ENCODE measurements at places on chromosomes 4 and X. TPM values are rescaled to one million over a fixed set of nuclear protein-coding genes. Genes with fewer than 3 reads are reported as not detected.

AWAT2 gene
- total RNA-seq = not detected

ARR3 gene
- total RNA-seq = not detected

PPBP gene
- total RNA-seq = not detected

DCAF8L2 gene
- not detected for total RNA-seq

ENPEP gene
- total RNA-seq = 0.12 TPM

PRDM8 gene
- 10.1 TPM for total RNA-seq

TMEM33 gene
- total RNA-seq = 60.3 TPM

P2RY4 gene
- total RNA-seq = not detected

FGB gene
- total RNA-seq = not detected

MAGEA9B gene
- not detected for total RNA-seq

MSL3 gene
- total RNA-seq = 22.2 TPM

Measured in uterine smooth muscle cell (primary cell).